ENCODE measurements at places on chromosomes 5 and 9.

- DNase-seq = no peak
These were observed 1.3 kb downstream of the MAT2B start for GRCh38 chr5:163506726-163507125.

DNA sequence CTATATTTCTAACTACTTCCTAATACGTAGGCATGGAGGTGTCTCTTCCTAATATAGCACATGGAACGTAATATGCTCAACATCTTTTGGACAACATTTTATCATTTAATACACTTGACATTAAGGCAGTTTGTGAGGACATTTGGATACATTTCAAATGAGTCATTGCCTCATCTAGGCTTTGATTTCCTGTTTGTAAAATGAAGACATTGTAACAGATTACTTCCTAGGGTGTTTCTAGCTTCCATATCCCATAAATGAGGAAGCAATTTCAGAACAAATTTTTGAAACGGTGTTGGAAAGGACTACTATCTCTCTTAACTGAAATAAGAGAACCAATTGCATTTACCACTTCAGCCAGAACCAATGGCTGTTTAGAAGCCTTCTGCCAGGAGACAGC is 38.7 kb downstream of the SLC28A3 start:
- DNase-seq = no peak

DNA sequence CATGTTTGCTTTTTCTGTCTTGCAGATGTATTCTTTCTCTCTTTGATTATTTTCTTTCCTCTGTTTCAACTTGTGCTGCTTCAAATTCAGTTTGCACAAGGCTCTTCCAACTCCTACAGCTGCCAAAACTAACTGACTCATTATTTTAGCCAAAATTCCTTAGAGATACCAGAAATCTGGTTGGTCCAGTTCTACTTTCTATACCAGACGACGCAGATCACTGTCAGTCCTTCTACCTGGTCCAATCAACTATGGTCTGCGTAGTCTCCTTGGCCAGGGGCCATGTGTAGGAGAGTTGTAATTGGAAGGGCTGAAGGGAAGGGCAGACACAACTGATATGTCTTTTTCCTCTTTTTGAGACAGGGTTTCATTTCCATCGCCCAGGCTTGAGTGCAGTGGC is 51.9 kb upstream of the JAK2 start:
- DNase-seq = no peak

DNA sequence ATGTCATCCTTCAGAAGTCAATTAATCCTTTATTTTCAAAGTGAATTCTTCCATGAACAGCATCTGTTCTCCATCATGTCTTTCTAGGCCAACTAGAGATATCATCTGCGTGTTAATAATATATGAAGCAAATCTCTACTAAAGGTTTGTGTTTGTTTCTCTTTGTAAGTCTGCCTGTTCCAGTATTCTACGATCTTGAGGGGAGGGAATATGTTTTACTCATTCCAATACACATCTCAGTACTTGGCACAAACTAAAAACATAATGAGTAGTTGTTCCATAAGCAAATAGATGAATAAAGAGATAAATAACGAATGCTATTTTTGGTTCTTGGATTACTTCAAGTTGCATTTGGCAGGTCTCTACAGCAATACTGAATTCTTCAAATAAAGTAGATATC is 470.7 kb upstream of the GRIN3A start:
- no peak for DNase-seq

- no peak for DNase-seq
These were observed 31.9 kb upstream of the SPARC start for GRCh38 chr5:151718646-151719045.

- peak; percentile 56 for DNase-seq
These were observed 28.2 kb downstream of the SLC6A7 start for GRCh38 chr5:150217873-150218692.

- no peak for DNase-seq
These were observed 54.7 kb downstream of the DPYSL3 start for GRCh38 chr5:147454996-147455677.

GRCh38 chr5:150303660-150304386 is 1.1 kb upstream of the ARSI start:
- DNase-seq = no peak

GRCh38 chr5:161544350-161544765 is 2.2 kb downstream of the GABRB2 start:
- DNase-seq = no peak

DNA sequence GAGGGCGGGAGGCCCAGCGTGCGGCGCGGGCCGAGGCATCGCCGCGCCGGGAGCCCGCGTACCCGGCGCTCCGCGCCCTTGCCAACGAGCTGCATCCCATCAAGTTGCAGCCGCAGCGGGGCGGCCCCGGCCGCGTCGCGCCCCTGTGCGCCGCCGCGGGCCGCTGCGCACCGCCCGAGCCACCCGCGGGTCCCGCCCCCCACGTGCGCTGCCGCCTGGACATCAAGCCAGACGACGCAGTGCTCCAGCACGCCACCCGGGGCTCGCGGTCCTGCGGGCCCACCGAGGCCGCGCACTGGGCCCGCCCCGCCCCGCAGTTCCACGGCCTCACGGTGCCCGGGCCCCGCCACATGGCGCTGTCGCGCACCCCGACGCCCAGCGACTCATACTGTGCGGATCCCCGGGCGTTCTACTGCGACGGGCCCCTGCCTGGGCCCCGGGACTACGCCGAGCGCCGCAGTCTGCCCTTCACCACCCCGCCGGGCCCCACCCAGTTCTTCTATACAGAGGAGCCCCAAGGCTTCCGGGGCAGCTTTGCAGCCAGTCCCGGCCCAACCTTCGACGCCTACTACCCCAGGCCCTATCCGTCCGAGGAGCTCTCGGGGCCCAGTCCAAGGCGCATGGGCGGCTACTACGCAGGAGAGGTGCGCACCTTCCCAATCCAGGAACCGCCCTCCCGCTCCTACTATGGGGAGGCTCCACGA is 2.6 kb downstream of the AJM1 start:
- DNase-seq = no peak

DNA sequence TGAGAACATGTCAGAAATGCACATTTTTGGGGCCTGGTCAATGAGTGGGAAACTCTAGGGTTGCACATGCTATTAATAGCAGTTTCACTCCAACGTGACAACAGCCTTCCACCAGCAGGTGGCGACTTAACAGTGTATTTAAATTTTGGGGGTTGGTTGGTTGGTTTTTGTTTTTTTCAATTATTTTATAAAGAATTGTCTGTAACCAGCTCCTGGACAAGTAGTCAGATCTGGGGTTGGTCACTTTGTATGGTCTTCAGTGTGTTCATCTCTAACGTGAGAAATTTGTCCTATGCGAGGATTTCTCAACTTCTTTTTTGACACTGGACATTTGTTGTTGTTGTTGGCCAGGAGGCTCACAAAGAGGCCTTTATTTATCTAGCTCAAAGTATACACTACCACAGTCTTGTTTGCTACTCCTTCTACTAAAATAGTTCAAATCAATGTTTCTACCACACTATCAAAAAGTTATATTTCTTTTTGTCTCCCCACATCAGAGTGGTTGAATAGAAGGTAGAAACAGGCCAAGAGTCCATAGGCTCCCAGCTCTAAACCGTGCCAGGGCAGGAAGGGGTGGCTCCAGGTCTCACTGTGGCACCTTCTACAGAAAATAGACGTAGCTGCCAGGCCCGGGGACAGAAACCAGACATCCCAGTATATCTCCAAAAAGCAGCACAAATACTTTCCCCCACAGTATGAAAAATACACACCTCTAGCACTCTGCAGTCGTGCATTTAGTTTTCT is 110.4 kb downstream of the TRPM6 start:
- peak; percentile 35 for DNase-seq

DNA sequence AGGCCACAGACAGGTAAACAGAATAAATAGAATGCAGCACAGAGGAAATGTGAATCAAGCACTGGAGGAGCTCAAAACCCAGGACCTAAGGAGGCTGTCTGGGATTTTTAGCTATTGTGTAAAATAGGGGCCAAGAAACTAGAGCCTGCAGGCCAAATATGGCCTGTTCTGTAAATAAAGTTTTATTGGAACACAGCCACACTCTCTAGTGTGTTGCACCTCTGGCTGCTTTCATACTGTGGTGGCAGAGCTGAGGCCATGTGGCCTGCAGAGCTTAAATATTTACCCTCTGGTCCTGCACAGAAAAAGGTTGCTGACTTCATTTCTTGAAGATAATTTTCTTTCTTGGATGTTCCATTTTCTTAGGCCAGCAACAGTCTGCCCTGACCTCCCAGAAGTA is 136.4 kb downstream of the WDR41 start:
- no peak for DNase-seq

GRCh38 chr9:124040935-124041816 is 29.6 kb downstream of the LHX2 start:
- DNase-seq = no peak

- DNase-seq = no peak
These were observed 250.9 kb upstream of the DAB2 start for GRCh38 chr5:39675676-39676075.

- DNase-seq = no peak
These were observed 1196.1 kb upstream of the CDH9 start for GRCh38 chr5:28234356-28234968.

DNA sequence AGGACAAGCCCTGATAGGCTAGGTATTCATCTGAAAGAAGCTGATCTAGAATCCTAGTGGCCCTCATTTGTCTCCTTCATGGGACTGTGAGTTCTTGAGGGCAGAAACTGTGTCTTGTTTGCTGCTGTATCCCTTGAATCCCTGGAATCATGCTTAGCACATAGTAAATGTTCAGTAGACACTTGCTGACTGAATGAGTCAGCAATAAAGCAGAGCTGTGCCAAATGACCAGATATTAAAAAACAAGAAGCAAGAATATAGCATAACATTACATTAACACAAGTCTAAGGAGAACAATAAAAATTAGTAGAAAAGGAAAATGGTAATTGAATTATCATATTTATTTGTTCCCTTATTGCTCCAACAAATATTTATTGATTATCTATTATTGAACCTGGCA is 420.5 kb downstream of the ZSWIM6 start:
- no peak for DNase-seq

GRCh38 chr9:16413509-16414016 is 456.9 kb downstream of the BNC2 start:
- DNase-seq = no peak

- DNase-seq = no peak
These were observed 10.9 kb downstream of the ABL1 start for GRCh38 chr9:130845901-130846481.

DNA sequence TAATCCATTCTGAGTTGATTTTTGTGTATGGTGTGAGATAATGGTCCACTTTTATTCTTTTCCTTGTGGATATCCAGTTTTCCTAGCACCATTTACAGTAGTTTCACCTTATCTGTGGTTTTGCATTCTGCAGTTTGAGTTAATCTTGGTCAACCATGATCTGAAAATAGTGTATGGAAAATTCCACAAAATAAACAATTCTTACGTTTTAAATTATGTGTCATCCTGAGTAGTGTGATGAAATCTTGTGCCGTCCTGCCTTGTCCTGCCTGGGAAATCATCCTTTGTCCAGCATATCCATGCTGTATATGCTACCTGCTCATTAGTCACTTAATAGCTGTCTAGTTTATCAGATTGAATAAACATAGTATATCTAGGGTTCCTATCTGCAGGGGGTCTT is 42.1 kb downstream of the CDC42SE2 start:
- no peak for DNase-seq

All from stimulated activated CD4-positive, alpha-beta T cell treated with anti-CD3 and anti-CD28 coated beads, Interleukin-15, amount 100 ng/mL, for 1 hour (primary cell).